ENCODE measurements at places on chromosomes 3 and 15.

DNA sequence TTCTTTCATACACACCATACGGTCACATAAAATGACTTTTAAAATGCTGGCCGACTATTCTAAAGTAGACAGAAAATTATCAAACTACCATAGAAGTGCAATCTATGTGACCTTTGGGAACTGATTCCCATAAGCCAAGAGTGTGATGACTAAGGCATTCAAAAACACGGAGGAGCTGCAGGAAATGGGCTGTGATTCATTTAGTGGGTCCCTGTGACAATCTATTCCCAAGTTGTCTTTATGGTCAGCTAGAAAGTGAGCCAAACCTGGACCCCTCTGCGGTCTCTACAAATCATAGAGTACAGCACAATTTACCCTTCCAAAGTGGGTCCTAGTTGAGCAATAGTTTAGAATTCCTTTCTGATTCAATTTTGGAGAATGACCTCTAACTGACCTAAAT, 251.5 kb upstream of the CBLB start:
- no peak for DNase-seq

GRCh38 chr3:156648086-156648485, 26.3 kb upstream of the TIPARP start:
- no peak for DNase-seq

GRCh38 chr3:29168696-29169095, 112.2 kb upstream of the RBMS3 start:
- DNase-seq, result no peak

- no peak for DNase-seq
These were observed 715.6 kb downstream of the ROBO1 start for GRCh38 chr3:79052054-79052681.

GRCh38 chr15:89067751-89068150, 20.5 kb upstream of the ABHD2 start:
- DNase-seq, result no peak

GRCh38 chr15:74245342-74245931, 9.3 kb downstream of the CCDC33 start:
- no peak for DNase-seq

DNA sequence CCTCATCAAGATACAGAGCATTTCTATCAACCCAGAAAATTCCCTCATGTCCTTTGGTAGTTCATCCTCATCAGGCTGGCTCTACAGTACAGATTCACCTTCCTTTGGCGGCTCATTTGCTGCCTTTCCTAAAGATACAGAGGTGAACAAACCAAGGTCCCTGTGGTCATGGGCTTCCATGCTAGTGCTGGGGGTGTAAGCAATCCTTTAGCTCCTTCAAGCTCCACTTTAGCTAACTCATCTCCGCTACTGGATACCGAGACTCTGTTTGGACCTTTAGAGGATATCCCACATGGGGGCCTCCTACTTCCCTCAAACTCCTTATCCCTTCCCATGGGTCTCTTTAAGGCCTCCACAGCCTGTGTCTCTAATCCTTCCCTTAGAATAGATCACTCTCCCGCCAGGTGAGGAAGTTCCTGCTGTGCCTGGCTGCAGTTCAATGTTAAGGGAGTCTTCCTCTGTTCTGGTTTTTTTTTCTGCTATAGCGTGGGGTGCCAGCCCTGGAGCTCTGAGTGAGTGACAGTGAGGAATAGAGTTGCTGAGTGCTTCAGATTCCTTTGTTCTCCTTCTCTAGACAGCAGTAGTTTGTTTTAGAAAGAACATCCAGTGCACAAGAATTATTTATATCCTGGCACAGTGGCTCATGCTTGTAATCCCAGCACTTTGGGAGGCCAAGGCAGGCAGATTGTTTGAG, 30.7 kb downstream of the CLEC3B start:
- DNase-seq, result peak; percentile 70

DNA sequence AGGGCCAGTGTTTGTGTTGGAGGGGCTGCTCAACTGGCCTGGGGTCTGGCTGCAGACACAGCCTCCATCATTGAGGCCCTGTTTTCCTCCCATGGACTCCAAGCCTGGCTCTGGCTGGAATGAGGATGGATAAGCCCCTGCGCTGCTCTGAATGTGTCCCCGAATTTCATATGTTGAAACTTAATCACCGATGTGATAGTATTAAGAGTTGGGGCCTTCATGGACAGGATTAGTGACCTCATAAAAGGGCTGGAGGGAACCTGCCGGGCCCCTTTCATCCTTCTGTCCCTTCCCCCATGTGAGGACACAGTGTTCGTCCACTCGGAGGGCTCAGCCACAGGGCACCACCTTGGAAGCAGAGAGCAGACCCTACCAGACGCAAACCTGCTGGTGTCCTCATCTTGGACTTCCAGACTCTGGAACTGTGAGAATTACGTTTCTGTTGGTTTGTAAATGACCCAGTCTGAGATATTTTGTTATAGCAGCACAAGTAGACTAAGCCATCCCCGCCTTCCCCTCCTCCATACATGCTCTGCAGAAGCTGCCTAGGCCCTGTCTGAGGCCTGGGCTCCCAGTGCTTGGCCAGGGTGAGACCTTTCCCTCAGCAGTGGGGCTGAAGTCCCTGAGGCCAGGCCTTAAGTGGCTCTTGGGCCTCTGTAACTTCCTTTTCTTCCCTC, 3.8 kb upstream of the LCTL start:
- no peak for DNase-seq

DNA sequence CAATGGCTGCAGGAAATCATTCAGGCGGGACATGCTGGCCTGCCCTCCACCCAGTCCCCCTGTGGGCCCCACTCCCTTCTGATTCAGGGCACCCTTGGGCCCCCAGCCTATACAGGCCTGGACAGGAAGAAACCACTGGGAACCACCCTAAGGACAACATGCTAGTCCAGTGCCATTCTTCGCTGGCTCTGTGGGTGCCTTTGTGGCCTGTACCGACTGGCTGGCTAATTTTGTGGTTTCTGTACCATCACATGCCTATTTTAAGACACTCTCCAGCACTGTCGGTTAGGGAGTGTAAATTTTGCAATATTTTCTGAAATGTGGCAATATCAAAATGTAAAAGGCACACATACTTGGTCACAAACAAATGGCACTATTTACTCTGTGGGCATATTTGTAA, 61.4 kb upstream of the POLG start:
- DNase-seq, result no peak

DNA sequence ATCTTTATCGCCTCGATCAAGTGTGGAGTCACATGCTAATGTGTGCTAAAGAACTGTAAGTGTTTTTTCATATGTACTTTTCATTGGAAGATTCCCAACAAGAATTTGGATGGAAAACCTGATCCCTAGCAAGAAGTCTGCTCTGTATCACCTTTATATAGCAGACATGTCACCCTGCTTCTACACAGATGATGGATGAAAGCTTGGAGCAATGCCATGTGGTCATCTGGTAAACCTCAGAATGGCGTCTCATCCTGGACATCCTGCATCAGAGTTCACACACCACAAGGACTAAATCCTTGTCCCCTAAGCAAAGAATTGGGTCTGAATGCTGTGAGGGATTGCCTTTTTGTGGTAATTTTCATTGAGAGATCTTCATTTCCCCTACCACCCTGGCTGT, 42.1 kb upstream of the CTDSPL start:
- DNase-seq, result no peak

- DNase-seq, result no peak
These were observed 778 bp upstream of the AP4E1 start for GRCh38 chr15:50907601-50908208.

- peak; percentile 89 for DNase-seq
These were observed 1.1 kb upstream of the LPP start for GRCh38 chr3:188152660-188153436.

DNA sequence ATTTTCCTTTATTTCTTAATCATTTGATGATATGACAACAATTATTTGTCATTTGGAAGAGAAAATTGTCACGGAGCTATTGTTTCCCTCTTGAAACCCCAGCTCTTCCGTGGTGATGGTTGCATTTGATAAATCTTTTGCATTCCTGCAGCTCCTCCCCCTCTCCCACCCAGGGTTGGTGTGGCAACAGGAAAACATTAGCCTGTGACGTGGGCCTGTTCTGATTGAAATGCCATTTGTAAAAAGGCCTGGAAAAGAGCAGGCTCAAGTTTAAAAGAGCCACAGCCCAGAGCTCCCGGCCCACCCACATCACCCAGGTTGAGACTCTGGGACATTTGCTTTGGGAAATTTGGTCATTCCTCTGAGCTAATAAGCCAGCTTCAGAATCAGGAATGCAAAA, 282.5 kb downstream of the RPLP1 start:
- DNase-seq, result peak; percentile 97

DNA sequence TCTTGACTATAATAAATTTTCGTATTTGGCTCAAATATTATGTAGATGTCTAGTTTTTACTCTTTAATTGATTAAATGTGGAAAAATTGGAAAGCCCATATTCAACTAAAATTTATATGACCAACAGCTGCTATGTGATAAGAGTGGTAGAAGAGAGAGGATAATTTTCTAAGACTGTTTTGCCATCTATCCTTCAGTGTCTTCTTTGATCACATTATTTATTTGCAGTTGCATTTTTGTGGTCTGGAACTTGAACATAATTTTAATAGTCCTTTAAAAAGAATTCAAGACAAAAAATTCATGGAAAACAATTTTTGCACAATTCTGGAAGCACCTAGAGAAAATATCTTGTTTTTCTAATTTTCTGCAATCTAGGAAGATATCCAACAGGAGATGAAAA, 213.3 kb upstream of the THBS1 start:
- no peak for DNase-seq

DNA sequence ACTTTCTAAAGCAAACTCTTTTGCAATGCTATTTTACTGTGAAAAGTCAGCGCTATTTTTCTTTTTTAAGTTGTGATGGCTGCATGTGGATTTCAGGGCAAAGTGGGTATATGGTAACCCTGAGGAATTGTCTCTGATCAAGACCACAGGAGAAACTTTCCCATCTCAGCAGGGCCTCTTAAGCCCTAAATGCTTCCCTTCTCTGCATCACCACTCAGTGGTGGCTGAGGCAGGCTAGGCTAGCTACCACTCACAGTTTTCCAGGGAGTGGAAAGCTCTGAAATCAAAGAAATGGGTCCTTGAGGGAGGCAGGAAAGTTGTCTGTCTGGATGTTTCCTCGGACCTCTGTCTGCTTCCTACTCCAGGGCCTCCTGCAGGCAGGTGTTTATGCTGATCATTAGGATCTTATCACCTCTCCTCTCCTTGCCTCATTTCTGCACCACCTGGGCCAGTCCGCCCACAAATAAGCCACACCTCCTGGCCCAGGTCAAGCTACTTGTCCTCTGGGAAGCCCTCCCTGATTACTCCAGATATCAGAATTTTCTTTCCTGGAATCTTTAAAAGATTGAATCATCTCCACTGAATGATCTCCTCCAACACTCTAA, 37.0 kb downstream of the CEMIP start:
- no peak for DNase-seq

- DNase-seq, result no peak
These were observed 107.8 kb upstream of the BCL6 start for GRCh38 chr3:187852842-187853730.

- DNase-seq, result no peak
These were observed 61.5 kb downstream of the APBA2 start for GRCh38 chr15:28947221-28947674.

DNA sequence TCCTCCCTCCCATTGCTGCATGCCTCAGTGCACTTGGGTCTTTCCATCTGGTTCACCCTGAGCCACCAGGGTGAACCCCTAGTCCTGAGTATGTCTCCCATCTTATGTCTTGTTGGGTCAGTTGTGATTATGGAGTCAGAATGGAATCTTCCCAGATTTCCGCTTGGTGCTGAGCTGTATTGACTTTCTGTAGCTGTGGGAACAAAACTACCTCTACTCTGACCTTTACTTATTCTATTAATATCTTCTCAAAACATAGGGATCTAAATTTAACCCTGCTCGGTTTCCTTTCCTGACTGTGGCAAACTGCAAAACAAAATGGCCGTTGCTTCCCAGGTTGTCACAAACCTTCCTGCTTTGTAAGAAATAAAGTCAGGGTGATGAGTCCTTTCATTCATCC, 295.8 kb upstream of the LYSMD4 start:
- DNase-seq, result no peak

DNA sequence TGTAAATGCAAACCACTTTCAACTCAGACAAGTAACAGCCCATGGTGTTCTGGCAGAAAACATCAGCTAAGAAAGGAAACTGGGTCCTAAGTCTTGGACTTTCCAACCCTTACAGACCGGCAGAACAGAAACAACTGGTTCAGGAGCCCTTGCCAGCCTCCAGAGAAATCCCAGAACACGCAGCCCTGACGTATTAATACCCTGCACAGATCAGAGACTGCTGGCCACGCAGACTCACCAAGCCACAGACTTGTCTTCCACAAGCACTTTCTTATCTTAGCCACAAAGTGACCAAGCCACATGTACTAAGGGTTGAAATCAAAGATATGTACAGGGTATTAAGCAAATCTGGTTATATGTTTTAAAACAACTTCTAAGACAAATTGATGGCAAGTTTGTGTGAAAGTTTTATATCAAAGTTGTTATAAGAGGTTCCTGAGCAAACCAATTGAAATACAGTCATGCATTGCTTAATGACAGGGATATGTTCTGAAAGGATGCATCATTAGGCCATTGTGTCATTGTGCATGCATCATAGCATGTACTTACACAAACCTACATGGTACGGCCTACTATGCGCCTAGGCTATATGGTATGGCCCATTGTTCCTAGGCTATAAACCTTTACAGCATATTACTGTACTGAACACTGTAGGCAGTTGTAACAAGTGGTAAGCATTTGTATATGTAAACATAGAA, 36.8 kb downstream of the BTD start:
- no peak for DNase-seq

- DNase-seq, result no peak
These were observed 53.6 kb downstream of the TMEM39A start for GRCh38 chr3:119409844-119410243.

DNA sequence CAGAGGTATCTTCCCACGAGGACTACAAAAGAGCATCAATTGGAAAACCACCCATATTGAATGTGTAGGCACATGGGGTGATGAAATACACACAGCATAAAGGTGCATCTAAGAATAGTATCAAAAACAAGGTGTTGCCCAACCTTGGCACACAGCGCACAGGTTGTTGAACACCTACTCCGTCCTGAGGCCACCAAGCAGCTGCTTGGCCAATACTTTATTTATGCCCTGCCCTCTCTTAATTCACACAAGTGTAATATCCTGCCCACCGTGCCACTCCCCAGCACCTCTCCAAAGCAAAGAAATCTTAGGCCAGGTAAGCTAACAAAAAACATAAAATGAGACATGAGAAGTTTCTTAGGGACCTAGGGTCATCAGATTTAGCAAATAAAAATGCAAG, 31.2 kb downstream of the WWTR1 start:
- no peak for DNase-seq

DNA sequence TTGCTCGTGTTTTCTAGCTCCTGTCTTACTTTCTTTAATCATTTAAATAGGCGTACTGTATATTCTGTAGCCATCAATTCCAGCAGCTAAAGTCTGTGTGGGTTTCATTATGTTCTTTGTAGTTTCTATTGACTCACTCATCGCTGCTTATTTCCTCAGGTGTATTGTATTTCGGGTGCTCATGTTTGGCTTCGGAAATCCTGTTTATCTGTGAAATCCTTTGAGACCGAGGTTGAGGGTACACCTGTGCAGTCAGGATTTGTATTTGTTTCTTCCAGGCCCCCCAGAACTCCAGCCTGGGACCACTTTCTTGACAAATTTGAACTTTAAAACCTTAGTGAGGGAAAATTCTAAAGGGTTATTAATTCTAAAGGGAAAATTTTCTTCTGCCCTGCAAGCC, 2.0 kb upstream of the PAK2 start:
- no peak for DNase-seq

- no peak for DNase-seq
These were observed 39.0 kb downstream of the TSC22D2 start for GRCh38 chr3:150447084-150447483.

- no peak for DNase-seq
These were observed 45.9 kb downstream of the IQCH start for GRCh38 chr15:67300266-67301025.
